AG08396 (cell line): ENCODE measurements at places on chromosomes 4 and X.

DNA sequence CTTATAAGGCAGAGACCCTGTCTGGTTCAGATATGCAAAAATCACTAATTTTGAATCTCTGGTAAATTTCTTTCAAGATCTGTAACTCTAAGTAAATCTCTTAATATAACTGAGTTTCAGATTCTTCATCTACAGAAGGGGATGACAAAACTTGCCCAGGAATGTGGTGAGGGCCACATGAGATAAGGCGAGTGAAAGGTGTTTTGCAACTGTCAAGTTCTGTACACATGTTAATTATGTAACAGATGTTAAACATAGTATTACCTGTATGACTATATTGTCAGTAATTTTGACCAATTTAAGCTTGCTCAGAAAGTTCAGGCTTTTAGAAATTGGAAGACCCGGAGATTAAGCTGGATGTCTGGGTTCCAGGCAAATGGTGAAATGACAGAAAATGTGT lies 549 bp upstream of the GLRB start:
- no peak for DNase-seq

- DNase-seq, result no peak
These were observed 54.1 kb downstream of the SYTL5 start for GRCh38 chrX:38060331-38060878.

- DNase-seq, result peak; percentile 52
These were observed 9.6 kb downstream of the HAUS7 start for GRCh38 chrX:153460826-153461225.

- peak; percentile 22 for DNase-seq
These were observed 83.4 kb upstream of the MID1IP1 start for GRCh38 chrX:38717871-38718270.

GRCh38 chrX:155246748-155247147 lies 17.5 kb downstream of the RAB39B start:
- DNase-seq, result no peak

- DNase-seq, result peak; percentile 52
These were observed 632 bp upstream of the PCDH7 start for GRCh38 chr4:30719454-30720020.

DNA sequence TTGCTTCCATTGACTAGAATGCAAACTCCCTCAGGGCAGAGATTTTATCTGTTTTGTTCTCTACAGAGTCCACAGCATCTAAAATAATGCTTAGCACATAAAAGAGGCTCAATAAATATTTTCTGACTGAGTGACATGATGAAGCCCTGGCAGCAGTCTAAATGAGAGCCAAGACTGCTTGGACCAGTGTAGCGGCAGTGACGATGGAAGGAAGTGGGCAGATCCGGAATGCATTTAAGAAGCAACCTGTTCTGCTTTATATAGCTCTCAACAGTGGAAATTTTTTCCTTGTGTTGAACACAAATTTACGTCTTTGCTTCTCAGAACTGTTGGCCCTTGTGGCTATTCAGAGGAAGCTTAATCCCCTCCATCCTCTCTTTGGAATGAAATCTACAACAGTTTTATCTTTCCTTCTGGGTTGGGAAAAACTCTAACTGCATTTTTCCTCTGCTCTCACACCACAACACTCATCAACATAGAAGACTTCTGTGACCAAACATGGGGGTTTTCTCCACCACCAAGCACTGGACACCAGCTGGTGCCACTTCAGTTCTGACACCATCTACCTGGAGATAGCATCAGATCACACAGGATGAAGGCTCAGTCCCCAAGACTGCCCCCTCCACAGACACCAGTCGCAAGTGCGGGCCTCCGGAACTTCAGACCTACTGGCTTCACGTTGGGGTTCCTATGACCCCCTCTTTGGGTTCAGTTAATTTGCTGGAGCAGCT lies 7.0 kb upstream of the BEND4 start:
- no peak for DNase-seq

DNA sequence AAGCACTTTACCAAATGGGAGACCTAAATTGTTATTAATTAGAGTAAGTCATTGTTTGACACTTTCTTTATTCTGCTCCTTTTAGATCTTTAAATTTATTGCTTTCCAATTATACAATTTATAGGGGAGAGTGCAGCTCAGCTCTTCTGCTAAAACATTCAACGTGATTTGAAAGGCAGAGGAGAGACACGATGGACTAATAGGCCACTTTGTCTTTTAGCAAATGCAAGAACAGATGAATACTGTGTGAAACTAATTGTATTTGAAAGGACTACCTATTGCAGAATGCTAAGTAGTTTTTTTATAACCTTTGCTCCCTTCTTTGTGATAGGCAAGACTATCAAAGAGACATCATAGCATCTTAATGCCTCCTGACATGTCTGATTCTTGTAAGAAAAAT lies 320.4 kb upstream of the KLF3 start:
- no peak for DNase-seq

DNA sequence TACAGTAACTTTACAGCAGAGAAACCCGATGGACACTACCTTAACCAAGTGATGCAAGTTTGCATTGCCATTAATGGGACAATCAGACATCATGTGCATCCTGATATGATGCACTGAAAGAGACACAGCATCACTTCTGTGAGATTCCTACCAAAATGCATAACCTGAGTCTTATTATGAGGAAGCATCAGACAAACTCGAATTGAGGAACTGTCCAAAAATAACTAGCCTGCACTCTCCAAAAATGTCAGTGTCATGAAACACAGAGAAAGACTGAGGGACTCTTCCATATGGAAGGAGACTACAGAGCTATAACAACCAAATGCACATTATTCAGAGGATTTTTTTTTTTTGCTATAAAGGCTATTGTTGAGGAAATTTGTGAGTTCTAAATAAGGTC lies 66.6 kb upstream of the IQSEC2 start:
- DNase-seq, result no peak

- DNase-seq, result no peak
These were observed 2.4 kb upstream of the PPP3CA start for GRCh38 chr4:101349801-101350064.

GRCh38 chr4:9898596-9899305 lies 117.3 kb downstream of the DRD5 start:
- peak; percentile 12 for DNase-seq
